Thymus (tissue), 14 donors: ENCODE measurements at places on chromosomes 6 and 20. TPM values are rescaled to one million over a fixed set of nuclear protein-coding genes. Genes with fewer than 3 reads are reported as not detected.

The NFATC2 gene
- total RNA-seq = 2.4 TPM

The DEFB123 gene
- total RNA-seq = not detected

The ASIP gene
- 0.09 TPM for total RNA-seq

The SOX18 gene
- total RNA-seq = 0.66 TPM

The SNAP91 gene
- total RNA-seq = 0.66 TPM

The KIF6 gene
- 0.24 TPM for total RNA-seq

The ECT2L gene
- 0.09 TPM for total RNA-seq

The CFB gene
- 17.0 TPM for total RNA-seq

The FBXO5 gene
- total RNA-seq = 32.6 TPM

DNA sequence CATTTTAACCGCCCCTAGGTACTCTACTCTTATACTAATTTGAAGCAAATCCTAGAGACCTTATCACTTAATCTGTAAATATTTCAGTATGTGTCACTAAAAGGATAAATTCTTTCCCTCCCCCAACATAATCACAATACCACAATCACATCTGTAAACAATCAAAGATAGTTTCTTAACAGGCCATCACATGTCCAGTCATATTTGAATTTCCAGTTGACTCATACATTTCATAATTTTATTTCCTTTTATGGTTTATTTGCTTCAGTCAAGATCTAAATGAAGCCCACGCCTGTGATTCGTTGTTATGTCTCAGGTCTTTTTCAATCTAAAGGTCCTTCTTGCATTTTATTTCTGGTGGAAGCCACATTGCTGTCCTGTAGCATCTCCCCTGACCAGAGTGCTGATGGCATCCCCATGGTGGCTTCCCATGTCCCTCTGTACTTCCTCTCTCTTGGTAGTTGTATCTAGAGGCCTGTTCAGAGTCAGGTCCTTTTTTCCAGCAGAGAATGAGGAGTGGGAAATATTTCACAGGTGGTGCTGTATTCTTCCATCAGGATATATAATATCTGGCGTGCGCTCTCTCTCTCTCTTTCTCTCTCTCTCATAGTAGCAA lies 128.6 kb upstream of the SLC22A23 start:
- no peak for DNase-seq

GRCh38 chr20:1386323-1386722 lies 6.5 kb downstream of the FKBP1A start:
- DNase-seq = no peak

- no peak for DNase-seq
Observed at GRCh38 chr20:22338140-22338708, 246.1 kb downstream of the FOXA2 start.

GRCh38 chr20:62437927-62438326 lies 10.6 kb upstream of the RBBP8NL start:
- DNase-seq = no peak

DNA sequence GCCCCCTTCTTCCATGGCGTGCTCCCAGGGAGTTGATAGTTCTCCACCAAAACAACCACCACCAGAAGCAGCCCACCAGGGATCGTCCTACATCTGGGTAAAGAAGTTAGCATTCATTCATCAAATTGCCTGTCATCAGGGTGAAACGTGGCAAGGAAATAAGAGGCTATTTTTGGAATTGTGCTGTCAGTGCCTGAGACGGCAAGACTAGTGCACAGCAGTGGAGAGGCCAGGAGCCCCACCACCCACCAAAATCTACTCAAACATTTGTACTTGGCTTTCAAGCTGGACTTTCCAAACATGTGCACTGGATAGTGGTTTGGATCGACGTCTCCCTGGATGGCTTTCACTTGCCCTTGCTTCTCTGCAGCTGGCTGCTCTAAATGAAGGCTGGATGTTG lies 44.8 kb downstream of the TXNDC5 start:
- DNase-seq = no peak

- no peak for DNase-seq
Observed at GRCh38 chr20:44361021-44361420, 5.5 kb downstream of the HNF4A start.

DNA sequence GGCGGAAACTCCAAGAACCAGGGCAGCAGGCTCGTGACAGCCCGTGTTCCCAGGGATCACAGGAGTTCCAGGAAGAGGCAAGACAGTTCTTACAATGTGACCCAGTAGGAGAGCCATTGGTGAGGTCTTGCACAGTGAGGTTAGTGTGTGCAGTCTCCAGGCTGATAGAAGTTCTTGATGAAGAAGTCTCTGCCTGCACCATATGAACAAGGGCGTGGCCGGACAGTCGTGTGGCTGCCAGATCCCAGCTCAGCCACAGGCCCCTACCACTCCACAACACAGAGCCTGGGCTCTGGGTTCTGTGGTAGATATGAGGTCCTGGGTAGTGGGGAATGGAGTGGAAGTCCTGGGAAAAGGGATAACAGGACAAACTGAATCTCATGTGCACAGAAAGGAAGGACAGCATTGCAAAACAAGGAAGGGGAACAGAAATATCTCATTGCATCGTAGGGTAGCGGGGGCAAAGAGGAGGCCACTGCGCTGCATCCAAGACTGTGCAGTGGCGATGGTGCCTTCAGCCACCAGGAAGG lies 65.2 kb downstream of the STX11 start:
- no peak for DNase-seq

GRCh38 chr6:9766240-9766915 lies 648.5 kb downstream of the TFAP2A start:
- DNase-seq = no peak

DNA sequence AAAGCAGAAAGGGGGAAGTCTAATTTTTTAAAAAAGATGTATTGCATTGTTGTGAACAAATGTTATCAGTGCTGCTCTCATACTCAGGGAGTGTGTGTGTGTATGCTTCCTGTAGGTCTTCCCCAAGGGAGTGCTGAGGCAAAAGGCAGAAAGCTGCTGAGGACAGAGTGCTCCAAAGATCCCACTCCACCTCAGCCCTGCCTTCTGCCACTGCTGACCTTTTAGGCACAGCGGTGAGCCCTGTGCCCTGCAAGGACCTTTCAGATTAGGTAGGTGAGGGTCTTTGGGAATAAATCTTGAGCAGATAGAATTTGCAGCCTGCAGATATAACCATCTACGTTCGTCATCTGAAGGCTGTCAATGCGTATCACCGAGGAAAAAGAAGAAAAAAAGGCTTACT lies 756.4 kb upstream of the MMS22L start:
- no peak for DNase-seq

- no peak for DNase-seq
Observed at GRCh38 chr6:63410435-63411426, 90.9 kb upstream of the LGSN start.

GRCh38 chr20:59082077-59082740 lies 39.6 kb upstream of the PRELID3B start:
- DNase-seq = no peak

DNA sequence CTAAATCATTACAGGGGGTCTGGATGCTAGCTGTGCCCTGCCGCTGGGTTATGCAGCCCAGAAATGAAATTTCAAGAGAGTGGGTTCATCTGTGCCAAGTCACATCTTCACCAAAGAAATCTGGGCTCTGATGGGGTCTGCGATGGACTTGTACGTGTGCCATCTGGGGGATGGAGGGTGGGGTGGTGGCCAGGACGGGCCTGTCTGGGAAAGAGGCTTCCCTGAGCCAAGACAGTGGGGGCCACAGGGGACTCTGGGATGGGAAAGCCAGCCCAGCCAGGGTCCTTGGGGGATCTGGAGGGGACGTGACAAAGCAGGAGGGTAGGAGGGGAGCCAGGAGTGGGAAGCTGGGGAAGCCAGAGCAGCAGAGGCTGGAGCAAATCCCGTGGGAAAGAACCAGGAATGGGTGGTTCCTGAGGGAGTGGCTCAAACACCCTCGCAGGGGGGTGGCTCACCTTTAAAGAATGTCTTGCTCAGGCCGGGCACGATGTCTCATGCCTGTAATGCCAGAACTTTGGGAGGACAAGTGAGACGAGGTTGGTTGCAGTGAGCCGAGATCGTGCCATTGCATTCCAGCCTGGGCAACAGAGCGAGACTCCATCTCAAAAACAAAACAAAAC lies 36.3 kb upstream of the SULF2 start:
- DNase-seq = no peak

DNA sequence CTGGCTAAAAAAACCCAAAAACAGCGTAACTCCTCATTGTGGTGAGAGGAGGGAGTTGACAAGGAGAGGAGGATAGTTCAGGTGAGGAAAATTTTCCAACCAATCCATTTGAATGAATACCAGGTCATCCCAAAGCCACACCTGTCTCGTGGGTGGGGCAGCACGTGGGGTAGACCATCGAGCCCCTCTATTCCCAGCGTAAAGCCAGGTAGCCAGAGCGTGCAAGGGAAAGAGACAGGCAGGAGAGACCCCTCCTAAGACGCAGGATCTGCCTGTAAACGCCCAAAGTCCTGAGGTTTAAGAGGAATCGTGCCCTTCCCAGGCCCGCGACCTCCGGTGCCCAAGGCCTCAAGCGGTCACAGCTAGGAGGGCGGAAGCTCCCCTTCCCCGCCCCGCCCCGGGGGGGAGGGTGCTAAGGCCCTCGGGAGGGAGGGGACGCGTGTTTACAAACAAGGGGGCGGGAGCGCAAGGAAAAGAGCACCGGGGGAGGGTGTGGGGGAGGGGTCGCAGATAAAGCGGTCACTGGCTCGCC lies 712 bp downstream of the RXRB start:
- DNase-seq = peak; percentile 79

DNA sequence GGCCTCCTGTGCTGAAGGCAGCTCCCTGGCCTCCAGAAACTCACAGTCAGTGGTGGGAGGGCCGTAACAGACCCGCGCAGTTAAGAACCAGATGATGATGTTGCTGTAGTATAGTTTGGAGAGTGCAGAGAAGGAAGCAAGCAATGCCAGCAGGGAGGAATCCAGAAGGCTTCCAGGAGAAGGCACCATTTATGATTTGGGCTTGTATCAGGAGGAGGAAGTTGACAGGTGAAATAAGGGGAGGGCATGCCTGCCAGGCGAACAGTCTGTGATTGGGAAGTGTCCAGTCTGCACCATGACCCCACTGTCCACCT lies 13.3 kb upstream of the BAK1 start:
- DNase-seq = no peak

DNA sequence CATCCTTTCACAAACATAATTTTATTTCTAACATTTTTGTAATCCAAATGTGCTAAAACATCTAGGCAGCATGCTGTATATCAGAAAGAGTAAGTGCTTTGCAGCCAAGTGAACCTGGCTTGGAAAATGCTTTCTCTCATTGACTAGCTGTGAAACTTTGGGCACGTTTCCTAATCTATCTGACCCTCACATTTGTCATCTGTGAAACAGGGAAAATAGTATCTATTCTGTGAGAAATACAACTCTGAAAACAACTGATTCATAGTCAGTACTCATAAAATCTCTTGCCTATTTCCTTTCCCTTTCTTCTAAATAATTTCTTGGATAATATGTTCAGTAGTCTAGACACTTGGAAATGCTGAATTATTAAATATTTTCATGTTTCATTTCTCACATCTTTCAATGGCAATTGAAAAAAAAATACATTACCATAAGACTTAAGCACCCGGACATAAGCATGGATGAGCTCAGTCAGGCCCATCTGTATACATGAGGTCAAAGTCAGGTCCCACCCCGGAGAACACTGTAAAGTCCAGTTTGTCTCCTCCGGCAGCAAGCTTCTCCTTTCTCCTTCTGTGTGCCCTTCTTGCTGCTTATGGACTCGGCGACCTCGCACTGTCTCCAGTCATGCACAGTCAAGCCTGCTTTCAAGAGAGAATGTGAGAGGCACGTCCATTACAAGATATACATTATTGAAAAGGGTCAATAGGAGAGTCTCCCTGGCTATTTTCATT lies 455.0 kb upstream of the SOX4 start:
- no peak for DNase-seq

- no peak for DNase-seq
Observed at GRCh38 chr20:56956534-56956933, 309.9 kb downstream of the BMP7 start.

DNA sequence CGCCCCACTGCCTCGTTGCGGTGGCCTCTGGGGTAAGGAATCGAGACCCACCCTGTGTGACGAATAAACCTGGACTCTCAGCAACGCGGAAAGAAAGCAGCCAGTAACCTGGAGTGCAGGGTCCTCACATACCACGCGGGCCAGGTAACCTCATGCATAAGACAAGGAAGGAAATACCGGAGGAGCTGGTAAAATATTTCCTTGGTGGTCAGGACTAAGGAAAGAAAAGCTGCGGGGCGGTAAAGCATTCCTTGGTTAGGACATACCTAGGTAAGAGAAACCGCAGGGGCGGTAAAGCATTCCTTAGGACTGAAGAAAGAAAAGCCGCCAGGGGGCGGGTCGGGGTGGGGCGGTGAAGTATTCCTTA lies 80.7 kb downstream of the SYTL3 start:
- no peak for DNase-seq

GRCh38 chr6:144140867-144141266 lies 9.4 kb upstream of the STX11 start:
- no peak for DNase-seq

- no peak for DNase-seq
Observed at GRCh38 chr6:129309154-129309553, 400.8 kb downstream of the ARHGAP18 start.
